Stimulated activated CD8-positive, alpha-beta memory T cell treated with anti-CD3 and anti-CD28 coated beads, Interleukin-15, amount 100 ng/mL, for 48 hours (primary cell): ENCODE measurements at places on chromosomes 3 and 15.

- no peak for DNase-seq
Observed at GRCh38 chr3:181487236-181487978, 224.3 kb upstream of the SOX2 start.

DNA sequence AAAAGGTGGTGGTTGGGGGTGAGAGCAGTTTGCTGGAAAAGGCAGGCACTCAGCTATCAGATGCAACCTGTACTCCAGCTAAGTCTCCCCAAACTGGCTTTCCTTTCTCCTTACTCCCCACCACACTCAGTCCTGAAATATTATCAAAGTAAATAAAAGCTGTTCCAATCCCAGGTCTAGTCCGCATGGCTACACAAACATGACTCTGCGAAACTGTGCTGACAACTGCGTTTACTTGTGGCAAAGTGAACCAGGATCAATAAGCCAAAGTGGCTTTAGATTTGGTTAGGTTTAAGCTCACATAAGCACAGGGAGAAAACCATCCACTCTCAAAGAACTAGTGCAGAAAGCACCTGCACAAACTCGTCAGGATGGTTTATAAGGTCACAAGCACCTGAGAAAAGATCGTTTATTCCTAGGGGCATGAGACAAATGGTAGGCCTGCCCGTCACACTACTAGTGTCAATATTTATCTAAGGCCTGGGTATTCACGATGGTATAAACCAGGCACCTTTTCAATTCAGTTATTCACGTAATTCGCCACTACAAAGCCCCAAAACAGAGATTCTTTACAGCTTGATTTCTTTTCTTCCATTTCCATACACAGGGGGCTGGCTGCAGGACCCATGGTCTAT lies 25.3 kb downstream of the LRIG1 start:
- DNase-seq = no peak

DNA sequence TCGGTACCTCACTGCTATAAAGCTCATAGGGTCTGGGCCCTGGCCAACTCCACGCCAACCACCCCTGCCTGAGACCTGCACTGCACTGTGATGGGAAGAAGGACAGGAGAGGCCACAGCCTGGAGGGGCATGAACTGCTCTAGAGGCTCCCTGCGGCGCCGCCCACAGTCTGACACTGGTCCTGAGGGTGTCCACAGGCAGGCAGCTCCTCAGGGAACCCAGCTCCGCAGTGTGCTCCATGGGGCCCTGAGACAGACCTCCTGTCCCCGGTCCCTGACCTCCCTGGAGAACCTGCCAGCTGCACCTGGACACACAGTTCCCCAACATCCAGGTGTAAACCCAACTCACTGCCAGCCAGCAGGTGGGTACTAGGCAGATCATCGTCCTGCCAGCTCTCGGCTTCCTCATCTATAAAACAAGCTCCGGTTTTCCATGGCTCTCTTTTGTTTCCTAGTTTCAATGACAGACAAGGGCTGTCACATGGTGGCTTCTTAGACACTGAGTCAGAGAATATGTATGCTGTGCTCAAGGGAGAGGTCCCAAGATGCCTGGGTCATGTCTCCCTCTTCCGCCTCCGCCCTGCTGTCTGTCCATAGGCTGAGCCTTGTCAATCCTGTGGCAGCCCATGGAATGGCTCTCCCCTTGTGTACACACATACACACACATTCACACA lies 5.1 kb upstream of the HAPLN3 start:
- no peak for DNase-seq

DNA sequence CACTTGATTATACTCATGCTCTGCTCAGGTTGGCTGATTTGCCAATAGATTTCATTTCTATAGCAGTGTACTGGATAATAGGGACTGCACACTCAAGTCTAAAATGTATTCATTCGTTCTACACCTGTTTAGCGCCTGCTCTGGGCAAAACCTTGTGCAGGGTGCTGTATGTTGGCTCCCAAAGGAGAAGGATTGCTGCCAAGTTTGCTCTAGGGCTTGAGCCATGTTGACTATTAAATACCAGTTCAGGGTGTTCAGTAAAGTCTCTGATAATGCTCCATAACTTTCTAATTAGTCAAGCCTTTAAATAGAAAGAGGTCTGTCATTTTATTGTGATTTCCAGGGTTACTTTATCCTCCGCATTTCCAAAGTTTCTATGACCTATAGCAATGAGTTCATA lies 470.2 kb downstream of the MAGI1 start:
- no peak for DNase-seq

- no peak for DNase-seq
Observed at GRCh38 chr15:85027421-85027820, 45.8 kb downstream of the PDE8A start.

- DNase-seq = no peak
Observed at GRCh38 chr3:22115581-22115980, 364.6 kb upstream of the ZNF385D start.

DNA sequence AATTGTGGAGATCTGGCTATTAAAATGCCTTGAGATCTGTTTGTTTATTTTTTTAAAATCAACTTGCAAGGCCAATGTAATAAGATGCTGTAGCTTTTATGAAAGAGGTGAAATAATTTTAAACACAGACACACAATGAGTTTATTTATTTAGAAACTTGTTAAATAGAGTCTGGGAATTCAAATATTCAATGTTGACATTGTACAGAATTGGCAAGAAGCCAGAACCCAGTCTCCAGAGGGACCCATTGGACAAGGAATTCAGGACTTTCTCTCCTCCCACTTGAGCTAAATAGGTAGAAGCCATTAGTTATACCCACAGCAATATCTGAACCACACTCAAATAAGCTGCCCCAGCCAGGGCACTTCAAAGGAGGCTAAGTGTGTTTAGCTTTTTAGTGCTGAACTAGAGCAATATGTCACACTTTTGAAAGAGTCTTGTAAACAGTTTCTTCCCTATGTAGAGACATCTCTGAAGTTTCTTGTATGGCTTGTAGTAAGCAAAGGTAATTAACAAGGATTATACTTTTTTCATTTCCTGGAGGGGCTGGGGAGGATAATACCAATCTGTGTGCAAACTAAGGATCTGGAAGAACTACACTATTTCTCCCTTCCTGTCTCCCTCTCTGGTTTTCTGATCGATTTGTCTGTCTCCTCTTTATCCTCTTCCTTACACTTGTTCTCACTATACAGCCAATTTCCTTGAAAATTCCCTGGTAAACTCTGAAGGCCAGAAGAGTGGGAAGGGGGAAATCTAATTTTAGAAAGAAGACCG lies 6.0 kb downstream of the MECOM start:
- DNase-seq = no peak

DNA sequence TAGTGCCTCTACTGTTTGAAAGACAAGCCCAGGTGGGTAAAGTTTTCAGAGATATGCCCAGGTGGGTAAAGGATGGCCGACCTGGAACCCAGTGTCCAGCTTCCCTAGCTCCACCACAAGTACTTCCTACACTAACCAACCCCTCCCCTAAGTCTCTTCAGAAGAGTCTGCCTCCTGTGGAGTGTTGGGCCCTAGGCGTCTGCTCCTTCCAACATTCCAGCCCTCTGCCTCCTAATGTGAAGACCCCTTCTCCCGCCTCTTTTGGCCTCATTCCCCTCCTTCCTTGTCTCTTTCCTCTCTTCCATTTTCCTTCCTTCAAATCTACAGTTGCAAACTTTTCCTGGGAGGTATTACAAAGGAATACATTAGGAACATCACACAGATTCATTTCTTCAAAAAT lies 38.6 kb downstream of the CNTN3 start:
- DNase-seq = no peak

DNA sequence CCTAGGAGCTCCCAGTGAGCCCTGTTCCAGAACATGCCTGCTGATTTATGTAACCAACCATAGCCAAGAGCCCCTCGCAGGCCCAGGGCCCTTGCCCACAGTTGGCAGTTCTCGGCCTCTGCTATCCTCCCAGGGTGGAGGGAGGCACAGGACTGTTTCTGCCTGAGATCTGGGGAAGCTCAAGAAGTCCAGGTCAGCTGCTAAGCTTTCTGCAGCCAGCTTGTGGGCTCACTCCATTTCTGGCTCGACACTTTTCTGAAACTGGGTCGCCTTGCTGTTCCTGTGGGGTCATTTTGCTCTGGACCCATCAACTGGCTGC lies 72.5 kb upstream of the HERC1 start:
- DNase-seq = no peak

GRCh38 chr15:83716605-83717004 lies 62.7 kb downstream of the ADAMTSL3 start:
- DNase-seq = no peak

DNA sequence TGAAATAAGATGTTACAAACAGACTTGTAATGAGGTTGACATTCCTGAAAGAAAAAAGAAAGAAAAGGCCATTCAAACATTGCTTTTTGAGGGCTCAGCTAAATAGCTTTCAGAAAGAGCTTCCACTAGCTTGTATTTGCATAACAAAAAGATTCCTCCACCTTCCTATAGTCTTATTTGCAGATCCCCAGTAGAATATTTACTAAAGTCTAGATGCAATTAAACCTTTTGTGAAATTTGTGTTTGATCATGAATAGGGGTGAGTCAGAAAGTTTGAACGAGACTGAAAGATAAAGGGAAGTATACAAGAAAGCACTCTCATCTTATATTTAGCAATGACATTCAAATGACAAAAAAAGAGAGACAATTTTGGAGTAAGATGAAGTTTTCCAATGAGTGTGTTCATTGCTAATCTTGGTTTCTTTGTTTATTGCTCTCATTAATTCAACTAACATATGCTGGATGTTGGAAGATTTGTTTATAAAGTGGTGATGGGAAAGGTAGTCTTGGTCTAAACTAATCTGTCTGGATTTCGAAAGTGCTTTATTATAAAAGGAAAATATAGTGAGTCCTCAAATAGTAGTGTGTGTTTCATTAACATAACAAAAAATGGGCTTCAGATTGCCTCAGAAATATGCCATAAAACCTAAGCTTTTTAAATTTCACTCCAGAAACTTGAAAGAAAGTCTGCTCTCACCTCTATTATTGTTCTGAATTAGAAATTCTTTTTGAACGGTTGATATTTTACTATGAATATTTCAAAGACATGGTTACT lies 9.1 kb upstream of the CADPS start:
- no peak for DNase-seq

DNA sequence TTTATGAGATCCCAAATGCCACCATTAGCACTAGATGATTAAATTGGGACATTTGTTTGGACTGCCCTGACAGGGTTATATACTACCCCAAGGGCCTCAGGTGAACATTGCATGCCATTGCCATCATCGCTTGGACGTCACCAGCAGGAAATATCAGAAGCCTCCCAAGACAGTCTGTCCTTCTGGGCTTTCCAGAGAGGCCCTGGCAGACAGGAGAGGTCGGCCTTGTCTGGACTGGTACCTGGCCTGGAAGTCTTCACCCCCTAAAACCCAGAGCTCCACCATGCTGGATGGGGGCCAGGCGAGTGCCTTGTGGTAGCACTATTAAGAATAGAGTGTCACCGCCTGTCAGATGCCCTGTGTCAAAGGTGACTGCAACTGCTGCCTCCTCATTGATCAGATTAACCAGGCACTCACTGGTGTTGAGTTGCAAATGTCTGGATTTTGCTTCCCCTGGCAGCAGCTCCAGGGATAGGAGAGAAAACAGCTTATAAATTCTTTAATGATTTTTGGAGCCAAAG lies 324.1 kb upstream of the RASGRP1 start:
- no peak for DNase-seq

- no peak for DNase-seq
Observed at GRCh38 chr15:31293655-31294054, 33.0 kb upstream of the KLF13 start.

DNA sequence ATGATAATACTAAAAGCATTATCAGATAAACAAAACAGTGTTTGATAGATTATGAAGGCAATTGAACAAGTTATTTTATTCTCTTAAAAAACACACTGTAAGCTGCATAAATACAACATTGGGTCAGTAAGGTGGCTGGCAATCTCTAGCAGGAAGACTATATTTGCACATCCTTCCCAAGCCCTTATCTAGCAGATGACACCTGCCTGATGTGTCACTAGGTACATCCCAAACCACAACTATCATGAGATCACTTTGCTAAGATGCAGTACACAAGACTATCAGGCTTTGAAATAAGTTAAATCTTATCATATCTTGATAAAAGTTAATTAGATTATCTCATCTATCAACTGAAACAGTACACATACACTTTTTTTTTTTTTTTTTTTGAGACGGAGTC lies 417.4 kb downstream of the MECOM start:
- no peak for DNase-seq

DNA sequence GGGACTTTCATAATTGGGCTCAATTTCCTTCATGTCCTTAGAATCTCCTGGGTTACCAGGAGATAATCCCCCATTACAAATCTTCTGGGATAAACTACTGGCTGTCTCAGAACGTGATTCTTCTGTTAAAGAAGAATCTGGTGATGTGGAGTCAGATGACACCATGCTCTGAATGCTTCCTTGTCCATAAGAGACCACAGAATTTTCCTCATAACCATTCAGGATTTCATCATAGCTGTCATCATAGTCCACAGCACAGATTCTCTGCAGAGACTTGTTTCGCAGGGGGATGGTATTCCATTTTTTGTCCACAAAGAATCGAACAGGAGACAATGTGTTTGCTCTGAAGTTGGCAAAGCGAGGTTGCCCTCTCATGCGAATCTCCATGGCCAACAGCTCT lies 109.8 kb upstream of the TSPAN3 start:
- DNase-seq = no peak

GRCh38 chr3:128060473-128061381 lies 8.5 kb downstream of the SEC61A1 start:
- DNase-seq = no peak

GRCh38 chr3:11288786-11289637 lies 16.8 kb downstream of the ATG7 start:
- DNase-seq = no peak

DNA sequence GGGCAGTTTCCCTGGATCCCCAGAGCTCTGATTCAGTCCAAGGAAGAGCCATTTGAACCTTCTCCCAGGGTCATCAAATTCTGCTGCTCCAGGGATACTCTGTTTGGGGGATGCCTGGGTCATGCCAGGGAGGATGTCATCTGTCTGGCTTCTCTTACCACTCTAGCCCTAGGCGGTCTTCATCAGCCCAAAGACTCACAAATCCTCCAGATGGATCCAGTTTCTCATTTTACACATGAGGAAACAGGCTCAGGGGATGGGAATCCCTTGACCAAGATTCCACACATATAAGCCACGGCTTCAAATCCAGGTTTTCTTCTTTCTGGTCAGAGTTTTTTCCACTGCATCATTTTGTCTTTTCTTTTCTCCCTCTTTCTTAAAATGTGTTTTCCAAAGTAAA lies 36.7 kb downstream of the SLC28A1 start:
- DNase-seq = no peak
